Left cardiac atrium (tissue), 4 donors: ENCODE measurements at places on chromosomes 2 and 18. TPM values are rescaled to one million over a fixed set of nuclear protein-coding genes. Genes with fewer than 3 reads are reported as not detected.

The IL36B gene
- total RNA-seq: not detected

The CD8B2 gene
- total RNA-seq: not detected

The DNER gene
- 32.9 TPM for total RNA-seq

The CFAP53 gene
- 0.18 TPM for total RNA-seq

DNA sequence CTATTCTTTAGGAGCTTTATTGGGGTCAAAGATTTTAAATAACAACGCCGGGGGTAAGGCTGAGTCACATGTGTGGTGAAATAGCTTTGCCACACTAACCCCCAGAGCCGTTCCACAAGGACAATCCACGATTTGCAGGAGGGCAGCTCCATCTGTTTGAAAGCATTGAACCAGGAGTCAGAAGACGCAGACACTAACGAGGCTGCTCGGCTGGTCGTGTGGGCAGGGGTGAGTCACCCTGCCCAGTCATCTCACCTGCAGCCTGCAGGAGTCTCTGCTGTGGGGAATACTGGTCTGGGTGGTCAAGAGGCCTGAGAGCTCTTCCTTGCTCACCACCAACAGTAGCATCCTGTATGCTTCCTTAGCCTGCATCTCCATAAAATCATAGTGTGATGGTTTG is 149.2 kb upstream of the NCK2 start:
- no peak for DNase-seq

GRCh38 chr2:54673501-54673998 is 49.9 kb upstream of the EML6 start:
- DNase-seq: peak; percentile 92

- DNase-seq: no peak
Measured at GRCh38 chr2:217988840-217989204, 14.0 kb downstream of the TNS1 start.

GRCh38 chr2:109131777-109132176 is 2.8 kb downstream of the SH3RF3 start:
- DNase-seq: no peak

DNA sequence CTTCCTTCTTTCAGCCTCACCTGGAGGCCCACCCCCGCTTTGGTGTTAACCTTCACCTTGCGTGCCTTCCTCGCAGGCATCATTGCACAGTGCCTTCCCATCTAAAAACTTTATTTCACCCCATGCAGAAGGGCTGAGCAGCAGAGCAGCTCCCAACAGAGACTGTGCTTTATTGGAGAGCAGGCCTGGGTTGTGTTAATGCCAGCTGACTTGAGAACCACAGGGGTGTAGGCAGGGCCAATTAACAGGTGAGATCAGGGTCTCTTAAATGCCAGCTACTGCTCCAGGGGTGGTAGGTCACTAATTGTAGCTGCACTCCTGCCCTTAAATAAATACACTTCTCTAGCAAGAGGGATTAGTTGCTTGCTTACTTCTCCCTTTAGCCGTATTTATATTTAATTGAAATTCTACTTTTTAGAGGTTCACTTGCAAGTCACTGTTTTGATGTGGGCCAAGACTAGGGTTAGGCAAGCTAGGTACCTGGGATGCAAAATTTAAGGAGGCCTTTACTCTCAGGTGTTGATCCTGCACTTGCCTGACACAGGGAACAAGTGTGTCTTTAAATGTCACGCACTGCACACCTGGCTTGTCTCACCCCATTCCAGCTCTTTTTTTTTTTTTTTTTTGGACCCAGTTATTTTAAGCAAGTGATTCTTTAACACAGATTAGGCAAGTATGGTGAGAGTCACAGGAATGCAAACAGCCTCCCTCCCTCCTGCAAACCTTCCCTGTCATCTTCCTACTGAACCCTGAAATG is 54.5 kb downstream of the LYPD1 start:
- DNase-seq: no peak

DNA sequence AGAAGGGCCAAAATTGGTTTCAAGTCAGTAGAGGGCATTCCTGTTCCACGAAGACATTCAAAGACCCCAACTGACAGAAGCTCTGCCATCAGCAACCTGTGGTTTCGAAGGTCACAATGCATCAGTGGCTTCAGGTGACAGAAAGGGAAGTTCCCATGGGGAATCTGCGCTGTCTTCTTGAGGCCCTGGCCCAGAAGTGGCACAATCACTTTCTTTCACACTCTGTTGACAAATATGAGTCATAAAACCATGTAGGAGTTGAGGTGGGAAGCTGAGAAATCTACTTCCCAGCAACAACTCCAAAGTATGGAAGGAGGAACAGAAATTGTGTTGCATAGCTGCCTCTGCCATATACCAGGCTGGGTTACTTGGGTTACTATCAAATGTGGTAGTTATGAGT is 621.1 kb upstream of the FANCL start:
- DNase-seq: no peak

DNA sequence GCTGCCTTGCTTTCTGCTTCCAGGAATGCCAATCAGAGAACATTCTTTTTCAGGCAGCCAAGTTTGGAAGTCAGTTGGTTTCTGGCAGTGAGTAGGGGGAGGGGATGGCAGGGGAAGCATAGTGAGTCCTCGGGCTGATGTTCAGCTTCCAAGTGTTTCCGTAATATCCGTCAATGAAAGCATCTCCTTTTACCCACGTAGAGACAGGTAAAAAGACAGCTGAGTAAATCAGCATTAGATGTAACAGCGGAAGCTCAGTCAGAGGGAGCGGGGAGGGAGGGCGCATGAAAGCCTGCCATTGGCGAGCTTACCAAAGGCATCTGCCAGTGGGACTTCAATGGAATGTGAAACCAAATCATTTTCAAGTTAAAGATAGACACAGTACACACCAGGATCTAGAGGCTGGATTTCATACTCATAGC is 117.1 kb upstream of the DTNA start:
- DNase-seq: peak; percentile 63

DNA sequence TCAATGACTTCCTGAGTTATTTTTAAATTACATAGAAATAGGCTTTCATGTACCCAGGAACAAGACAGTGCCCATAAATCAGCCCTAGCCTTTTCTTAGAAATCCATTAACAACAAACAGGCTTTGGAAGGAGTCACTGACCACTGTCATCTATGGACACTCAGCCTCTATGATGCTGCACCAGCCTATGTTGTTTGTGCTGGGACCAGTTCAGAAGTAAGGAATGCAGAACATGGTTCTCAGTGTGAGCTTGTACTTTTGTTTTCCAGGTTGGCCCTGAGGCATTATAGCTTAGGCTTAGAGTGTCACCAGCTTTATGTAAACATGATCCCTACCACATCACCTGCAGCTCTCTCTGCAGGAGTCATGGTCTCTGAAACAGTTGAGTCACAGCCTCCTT is 335.7 kb upstream of the CDH7 start:
- no peak for DNase-seq

GRCh38 chr2:134154246-134154645 is 99.6 kb upstream of the MGAT5 start:
- peak; percentile 55 for DNase-seq

GRCh38 chr18:62715759-62716615 is 646 bp downstream of the PHLPP1 start:
- peak; percentile 70 for DNase-seq

DNA sequence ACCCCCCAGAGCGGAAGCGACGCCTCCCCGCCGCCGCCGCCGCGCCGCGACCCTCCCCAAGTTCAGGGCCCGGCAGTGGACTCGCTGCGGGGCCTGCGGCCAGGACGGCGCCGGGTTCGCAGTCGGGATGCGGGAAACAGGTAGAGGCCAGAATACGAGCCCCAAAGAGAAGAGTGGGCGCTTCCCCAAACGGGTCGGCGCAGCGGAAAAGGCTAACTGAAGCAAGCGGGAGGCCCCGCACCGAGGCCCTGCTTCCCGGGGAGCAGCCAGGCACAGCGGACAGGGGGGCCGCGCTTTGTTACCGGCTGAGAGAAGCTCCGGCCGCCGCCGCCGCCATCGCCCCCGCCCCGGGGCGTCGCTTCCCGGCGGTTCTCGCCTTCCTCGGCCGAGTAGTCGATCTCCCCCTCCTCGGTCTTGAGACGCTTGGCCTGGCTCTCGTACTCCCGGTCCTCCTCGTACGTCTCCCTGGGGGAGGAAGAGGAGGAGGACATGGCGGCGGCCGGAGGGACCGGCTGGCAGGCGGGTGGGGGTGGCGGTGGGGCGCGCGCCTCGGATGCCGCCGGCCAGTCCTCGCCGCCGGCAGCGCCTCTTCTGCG is 494 bp downstream of the HNRNPLL start:
- DNase-seq: peak; percentile 48

- no peak for DNase-seq
Measured at GRCh38 chr2:212941361-212941760, 210.1 kb downstream of the IKZF2 start.

DNA sequence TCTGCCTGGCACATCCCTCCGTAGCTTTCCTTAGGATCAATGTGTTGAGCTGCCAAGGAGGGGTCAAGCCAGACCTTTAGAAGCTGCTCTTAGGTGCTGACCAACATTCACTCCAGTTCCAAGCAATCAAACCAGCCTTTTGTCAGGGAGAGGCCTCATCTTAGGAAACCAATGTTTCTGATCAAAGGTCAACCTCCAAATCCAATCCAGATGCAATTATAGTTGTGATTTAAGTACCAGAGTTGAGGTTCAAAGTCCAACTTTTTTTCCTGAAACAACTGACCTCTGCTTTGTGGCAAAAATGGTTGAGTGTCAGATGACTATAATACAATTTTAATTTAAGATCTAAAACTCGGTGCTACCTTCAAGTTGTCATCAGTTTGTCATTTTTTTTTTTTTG is 303.4 kb downstream of the ALK start:
- DNase-seq: no peak

GRCh38 chr2:111068435-111069058 is 52.2 kb upstream of the BCL2L11 start:
- DNase-seq: no peak

DNA sequence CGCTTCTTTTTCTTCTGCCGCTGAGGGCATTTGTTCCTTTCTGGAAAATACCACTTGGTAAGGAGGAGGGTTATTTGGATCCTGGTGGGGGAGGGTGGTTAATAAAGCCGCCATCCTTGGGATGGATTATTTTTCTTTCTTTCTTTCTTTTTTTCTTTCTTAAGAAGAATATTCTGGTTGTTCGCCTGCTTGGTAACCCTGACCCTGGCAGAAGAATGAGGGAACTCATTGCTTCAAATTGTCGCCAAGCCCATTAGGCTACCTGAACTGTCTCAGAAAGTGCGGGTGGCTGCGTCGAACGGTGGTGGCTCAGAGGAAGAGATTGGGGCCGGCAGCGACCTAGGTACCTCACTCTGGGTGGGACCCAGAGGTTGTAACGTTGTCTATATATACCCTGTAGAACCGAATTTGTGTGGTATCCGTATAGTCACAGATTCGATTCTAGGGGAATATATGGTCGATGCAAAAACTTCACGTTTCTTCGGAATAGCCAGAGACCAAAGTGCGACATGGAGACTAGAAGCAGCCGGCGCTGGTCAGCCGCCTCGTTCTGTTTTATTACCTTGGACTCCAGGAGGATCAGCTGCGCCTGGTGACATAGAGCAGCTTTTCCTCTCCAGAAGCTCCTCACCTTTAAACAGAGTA is 1.3 kb upstream of the HOXD4 start:
- no peak for DNase-seq
